ENCODE measurements at places on chromosomes 11 and 22.

GRCh38 chr22:49660794-49661781, 166.6 kb downstream of the BRD1 start:
- DNase-seq = no peak

- no peak for DNase-seq
These were observed 396.9 kb upstream of the SYN3 start for GRCh38 chr22:33455036-33455435.

DNA sequence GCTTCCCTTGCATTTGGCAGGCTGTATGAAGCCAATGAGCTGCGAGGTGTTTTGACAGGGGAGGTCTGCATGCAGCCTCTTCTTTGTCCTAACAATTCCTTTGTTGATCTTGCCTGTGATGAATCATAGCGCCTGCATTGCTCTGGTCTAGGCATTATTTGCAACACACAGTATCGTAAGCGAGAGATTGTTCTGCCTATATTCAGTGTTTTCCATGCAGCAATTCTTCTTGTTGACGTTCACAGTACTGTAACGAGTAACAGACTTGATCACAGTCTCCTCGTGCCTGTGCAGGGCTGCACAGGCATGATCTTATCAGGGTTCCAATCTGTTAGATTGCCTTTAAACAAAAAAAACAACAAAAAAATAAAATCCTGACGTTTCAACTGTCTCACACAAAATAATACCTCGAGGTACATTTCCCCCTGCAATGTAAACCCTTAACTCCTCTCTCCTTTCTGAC, 13.9 kb upstream of the ADSL start:
- no peak for DNase-seq

DNA sequence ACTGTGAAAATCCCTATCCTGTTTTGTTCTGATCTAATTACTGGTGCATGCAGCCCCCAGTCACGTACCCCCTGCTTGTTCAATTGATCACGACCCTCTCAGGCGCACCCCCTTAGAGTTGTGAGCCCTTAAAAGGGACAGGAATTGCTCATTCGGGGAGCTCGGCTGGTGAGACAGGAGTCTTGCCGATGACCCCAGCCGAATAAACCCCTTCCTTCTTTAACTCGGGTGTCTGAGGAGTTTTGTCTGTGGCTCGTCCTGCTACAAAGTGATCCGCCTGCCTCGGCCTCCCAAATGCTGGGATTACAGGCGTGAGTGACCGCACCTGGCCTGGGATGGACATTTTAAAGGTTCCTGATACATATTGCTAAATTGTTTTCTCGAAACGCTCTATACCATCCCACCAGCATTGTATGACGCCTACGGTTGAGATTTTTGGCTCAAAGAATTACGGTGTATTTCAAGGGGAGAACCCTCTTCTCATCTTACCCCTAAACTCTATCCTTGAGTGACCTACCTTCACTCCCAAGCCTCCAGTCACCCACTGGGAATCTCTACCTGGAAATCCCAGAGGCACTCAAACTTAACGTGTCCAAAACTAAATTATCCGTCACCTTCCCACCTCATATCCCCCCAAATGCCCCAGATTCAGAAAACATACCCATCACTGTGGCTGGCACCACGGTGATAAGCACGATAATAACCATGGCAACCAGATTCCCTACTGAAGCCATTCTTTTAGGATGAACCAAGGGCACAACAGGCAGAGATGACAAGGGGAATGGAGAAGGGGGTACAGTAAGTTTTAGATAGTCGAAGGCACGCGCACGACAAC, 789 bp upstream of the POLA2 start:
- DNase-seq = no peak

- no peak for DNase-seq
These were observed 4.0 kb downstream of the YPEL4 start for GRCh38 chr11:57645689-57646085.

- no peak for DNase-seq
These were observed 65.0 kb upstream of the POU2AF1 start for GRCh38 chr11:111444040-111444439.
